Kidney (tissue), 22 donors: ENCODE measurements at places on chromosomes 2 and 18. TPM values are rescaled to one million over a fixed set of nuclear protein-coding genes. Genes with fewer than 3 reads are reported as not detected.

DNA sequence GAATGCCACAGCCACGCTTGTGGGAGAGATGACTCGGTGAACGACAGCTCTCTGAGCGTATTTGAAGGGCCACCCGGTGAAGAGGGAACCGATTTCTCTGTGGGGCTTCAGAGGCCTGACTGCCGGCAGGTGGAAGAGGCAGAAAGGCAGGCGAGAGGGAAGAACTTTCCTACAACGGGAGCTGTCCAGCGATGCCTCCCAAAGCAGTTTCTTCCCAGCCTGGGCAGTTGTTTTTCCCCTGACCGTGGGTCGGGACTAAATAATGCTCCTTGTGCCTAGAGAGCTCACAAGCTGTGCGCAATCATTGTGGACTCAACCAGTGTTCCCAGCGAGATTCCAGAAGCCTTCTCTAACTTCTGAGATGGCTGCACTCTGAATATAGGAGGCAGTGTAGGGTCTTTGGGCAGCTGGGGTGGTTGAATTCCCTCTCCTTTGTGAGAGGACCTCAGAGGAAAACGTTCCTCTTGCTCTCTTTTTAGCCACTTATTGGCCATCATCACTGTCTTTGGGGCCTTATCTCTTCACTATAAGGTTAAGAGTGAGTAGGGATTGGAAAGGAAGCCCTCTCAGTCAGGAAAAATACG lies 710 bp downstream of the SEC11C start:
- no peak for DNase-seq

GRCh38 chr2:29855924-29856639 lies 65.3 kb downstream of the ALK start:
- DNase-seq, result no peak

- DNase-seq, result no peak
These were observed 137.4 kb upstream of the ALKAL2 start for GRCh38 chr2:425243-425642.

- no peak for DNase-seq
These were observed 4.4 kb downstream of the NEB start for GRCh38 chr2:151729837-151730236.

- DNase-seq, result no peak
These were observed 186.1 kb downstream of the ADCYAP1 start for GRCh38 chr18:1090758-1091157.

- DNase-seq, result no peak
These were observed 475.3 kb downstream of the RIT2 start for GRCh38 chr18:42640160-42640559.

DNA sequence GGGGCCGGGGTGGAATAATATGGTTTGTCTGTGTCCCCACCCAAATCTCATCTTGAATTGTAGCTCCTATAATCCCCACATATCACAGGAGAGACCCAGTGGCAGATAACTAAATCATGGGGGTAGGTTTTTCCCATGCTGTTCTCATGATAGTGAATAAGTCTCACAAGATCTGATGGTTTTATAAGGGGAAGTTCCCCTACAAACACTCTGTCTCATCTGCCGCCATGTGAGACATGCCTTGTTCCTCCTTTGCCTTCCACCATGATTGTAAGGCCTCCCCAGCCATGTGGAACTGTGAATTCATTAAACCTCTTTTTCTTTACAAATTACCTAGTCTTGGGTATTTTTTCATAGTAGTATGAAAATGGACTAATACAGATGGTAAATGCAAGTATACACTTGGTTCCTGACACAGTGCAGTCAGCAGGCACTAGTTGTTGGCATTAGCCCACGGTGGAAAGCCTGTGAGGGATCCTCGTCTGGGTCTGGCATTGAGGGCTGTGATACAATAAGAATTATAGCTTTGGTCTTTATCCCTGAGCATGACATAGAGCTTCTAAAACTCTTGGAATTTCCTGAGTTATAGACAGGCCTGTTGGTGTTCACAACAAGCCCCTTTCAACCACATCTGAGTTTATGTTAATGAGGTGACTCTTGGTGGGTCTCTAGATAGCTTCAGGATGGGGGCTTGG lies 135.8 kb downstream of the CABLES1 start:
- no peak for DNase-seq

DNA sequence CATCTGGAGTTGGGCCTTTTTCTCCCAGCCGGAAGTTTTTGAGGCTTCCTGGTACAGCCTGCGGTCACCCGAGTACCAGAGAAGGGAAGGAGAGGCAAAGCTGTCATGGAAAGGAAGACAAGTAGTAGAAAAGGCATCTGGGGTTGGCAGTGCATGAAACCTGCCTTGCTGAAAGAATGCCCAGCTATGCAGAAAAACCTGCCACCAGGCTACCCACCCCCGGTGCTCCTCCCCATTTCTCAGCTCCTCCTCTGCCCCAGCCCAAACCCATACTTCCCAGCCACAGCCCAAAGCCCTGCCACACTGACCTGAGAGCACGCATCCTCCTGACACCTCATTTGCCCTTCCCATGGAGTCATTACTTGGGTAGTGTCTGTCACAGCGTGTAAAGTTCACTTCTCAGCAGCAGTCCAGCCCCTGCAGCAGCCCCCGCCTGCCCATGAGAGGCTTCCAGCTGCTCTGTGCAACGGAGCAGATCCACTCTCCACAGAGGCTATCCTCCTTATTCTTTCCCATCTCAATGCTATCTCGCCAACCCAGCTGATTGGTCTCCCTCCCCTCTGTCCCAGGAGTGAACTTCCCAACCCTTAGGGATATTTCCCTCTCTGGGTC lies 40.4 kb upstream of the MAL start:
- no peak for DNase-seq

- DNase-seq, result no peak
These were observed 9.4 kb upstream of the PRLH start for GRCh38 chr2:237556773-237557632.

DNA sequence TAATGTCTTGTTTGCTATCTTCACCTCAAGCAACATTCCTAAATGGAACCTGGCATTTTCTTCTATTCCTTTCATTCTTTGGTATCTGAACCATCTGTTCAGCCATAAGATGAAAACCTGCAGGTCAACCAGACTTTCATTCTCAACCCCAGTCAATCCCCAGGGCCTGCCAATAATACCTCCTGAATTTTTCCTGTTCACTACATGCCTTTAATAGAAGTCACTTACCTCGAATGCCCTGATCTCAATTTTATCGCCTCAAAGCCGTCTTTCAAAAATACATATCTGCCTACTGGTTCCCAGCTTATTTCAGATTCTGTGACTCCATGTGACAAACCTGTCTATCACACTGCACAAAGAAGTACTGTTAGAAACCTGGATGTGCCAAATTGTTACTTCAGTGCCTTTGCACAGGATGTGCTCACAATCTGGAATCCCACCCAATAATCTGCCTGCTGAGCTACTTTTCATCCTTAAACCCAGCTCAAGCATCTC lies 22.6 kb downstream of the ST3GAL5 start:
- DNase-seq, result no peak

DNA sequence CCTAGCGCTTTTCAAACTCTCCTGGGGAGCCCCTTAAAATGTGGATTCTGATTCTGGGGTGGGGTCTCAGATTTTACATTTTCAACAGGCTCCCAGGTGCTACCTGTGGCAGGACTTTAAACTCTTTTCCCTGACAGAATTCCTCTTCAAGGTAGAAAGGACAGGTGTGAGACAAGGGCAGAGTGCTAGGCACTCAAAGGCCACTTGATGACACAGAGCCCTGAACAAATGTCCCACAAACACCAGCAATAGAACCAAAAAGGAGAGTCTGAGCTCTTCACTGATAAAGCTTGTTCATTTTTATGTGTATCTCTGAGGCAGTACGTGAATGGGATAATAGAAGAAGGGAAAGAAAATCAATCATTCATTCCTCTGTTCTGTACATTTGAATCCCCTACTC lies 77.7 kb upstream of the PELI1 start:
- no peak for DNase-seq

GRCh38 chr2:215619022-215619958 lies 183.4 kb upstream of the FN1 start:
- peak; percentile 89 for DNase-seq

DNA sequence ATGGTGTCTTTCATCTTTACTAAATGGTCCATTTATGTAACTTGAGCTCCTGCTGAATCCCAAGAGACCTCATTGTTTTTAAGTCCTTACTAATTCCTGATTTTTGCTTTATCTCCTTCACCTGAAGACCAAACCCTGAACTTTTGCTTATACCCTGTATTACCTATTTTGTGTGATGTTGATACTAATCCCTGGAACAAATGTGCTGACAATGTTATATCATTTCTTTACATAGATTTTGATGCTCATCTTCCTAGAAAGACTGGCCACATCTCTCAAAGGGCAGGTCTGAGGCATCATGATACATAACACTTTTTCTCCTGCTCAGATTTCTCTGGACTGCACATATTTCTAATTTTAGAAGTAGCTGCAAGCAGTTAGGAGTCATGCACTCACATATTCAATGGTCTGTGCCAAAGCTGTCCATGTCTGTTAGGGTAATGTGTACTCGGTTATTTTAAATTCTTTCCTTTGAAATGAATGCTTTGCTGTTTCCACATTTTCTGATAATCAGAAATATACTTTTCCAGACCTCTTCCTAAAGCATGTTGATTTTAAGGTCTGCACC lies 427.9 kb upstream of the HNRNPA3 start:
- DNase-seq, result no peak

DNA sequence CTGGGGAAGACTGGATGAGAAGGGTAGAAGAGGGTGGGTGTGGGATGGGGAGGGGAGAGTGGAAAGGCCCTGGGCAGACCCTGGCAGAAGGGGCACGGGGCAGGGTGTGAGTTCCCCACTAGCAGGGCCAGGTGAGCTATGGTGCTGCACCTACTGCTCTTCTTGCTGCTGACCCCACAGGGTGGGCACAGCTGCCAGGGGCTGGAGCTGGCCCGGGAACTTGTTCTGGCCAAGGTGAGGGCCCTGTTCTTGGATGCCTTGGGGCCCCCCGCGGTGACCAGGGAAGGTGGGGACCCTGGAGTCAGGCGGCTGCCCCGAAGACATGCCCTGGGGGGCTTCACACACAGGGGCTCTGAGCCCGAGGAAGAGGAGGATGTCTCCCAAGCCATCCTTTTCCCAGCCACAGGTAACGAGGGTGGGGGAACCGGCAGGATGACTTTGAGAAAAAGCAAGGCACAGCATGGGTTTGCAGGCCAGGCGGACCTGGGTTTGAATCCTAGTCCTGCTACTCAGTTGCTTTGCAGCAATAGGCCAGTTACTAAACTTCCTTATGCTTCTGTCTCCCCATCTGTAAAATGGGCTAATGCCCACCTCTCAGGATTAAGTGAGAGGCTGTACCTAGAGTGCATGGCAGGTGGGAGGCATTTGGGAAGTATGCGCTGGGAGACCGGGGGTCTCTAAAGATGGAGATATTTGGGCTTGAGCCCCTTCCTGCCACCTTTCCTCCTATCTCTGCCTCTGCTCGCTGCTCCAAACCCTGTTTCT lies at the start of gene INHA:
Gene INHA (plus strand): TSS at position 74 of the 765 bp plus-strand sequence. CDS start 65 bp downstream, at position 139.
- no peak for DNase-seq

DNA sequence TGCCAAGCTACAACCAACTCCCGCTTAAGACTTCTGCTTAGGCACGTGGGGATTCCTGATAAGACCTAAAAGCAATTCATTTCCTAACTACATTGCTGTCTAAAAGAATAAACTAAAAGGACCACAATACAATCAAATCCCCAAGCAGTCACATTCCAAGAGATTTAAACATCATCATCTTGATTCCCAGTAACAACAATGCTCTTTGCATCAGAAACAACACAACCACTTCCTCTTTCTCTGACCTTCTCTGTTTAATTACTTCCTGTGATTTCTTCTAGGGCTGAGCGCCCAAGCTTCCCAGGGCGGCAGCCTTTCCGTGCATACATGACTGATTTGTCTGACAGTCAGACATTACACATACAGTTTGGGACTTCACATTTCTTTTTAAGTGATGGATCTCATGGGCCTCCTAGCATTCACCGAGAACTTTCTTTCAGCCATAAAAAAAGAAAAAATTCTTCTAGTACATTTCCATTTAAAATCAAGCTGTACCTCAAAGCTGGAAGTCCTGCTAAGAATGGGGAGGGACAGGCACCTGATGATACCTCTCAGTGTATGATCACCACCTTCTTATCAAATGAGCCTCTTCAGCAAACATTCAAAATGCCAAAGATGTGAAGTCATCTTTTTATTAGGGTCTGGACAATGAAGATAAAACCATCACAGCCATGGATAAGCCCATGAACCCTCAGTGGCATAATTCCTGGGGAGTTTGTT lies 11.5 kb downstream of the SPRED2 start:
- peak; percentile 37 for DNase-seq

DNA sequence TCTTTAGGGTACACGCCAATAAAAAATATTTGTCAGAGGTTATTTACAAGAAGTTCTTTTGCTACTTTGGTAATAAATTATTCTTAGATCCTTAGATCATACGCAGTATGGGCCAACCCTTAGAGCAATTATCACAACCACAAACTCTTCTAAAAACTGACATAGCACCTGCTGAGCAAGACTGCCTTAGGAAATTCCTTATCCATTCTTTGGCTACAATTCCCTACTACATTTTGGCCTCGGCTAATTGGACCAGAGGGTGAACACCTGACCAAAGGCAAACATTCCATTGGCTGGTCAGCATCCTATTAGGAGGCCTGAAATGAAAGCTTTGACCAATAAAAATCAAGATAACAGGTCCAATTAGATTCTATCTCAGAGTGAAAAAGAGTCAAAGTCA lies 147.6 kb upstream of the CCDC68 start:
- no peak for DNase-seq

DNA sequence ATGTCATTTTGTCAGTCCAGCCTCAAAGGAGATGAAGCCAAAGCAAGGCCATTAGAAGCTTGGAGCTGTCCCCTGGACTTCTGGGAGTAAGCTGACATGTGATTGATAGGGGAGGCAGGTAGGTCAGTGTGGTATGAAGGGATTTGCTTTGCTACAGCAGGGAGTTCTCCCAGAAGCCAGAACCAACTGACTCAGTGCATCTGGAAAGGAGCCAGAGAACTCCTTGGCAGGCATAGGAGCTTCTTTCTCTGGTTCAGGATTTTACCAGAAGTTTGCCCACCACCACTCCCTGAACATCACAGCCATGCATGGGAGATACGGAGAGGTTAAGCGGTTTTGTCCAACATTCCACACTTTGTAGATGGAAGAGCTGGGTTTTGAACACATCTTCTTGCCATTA lies 24.5 kb upstream of the KCNE4 start:
- DNase-seq, result no peak

- DNase-seq, result no peak
These were observed 106.8 kb downstream of the C1D start for GRCh38 chr2:67955748-67956603.

GRCh38 chr2:117775703-117776219 lies 38.7 kb upstream of the DDX18 start:
- DNase-seq, result no peak

INHA gene
- total RNA-seq, result 1.2 TPM

PRKAG3 gene
- not detected for total RNA-seq

UGT1A9 gene
- 1.4 TPM for total RNA-seq

CNTNAP5 gene
- 0.50 TPM for total RNA-seq

CLIP4 gene
- total RNA-seq, result 18.1 TPM

REG3G gene
- 8.8 TPM for total RNA-seq

RFX8 gene
- 0.28 TPM for total RNA-seq

NYAP2 gene
- total RNA-seq, result 0.66 TPM

KDM3A gene
- 43.8 TPM for total RNA-seq

VWA3B gene
- 0.35 TPM for total RNA-seq

PLEKHM3 gene
- 13.5 TPM for total RNA-seq

PREPL gene
- 67.9 TPM for total RNA-seq

SH3RF3 gene
- total RNA-seq, result 10.7 TPM
